T-helper 2 cell treated with Interferon-gamma antibody and Interleukin-4, amounts not matched to agents 5 μg/mL and 100 μg/mL, for 36 hours (primary cell): ENCODE measurements at places on chromosomes 1 and 21.

DNA sequence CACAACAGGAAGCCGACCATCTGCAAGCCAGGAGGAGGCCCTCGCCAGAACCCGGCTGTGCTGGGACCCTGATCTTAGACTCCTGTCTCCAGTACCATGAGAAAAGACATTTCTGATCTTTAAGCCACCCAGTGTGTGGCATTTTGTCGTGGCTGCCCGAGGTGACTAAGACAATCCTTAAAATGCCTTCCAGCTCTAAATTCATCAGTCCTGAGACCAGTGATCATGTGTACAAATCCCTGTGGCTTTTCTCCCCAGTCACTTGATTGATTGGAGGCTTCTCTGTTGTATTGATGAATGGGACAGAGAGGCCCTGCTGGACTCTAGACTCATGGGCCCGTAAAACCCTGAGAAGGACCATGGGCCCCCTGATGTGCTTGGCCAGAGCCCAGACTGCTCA, 36.1 kb downstream of the B3GALT5 start:
- DNase-seq = no peak

DNA sequence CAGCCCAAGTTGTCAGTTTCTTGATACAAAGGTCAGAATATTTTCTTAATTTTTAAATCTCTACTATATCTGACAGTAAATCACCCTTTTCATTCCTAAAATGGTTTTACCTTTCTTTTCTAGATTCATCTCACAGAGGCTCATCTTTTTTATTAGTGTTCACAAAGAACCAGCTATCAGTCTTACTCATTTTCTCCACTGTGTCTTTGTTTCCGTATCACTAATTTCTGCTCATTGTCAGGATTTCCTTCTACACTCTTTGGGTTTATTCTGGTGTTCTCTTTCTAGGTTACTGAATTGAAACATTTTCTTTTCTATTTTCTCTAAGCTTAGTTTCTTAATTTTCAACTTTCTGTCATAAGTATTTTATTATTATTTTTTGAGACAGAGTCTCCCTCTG, 8.7 kb downstream of the AGPAT3 start:
- DNase-seq = no peak

DNA sequence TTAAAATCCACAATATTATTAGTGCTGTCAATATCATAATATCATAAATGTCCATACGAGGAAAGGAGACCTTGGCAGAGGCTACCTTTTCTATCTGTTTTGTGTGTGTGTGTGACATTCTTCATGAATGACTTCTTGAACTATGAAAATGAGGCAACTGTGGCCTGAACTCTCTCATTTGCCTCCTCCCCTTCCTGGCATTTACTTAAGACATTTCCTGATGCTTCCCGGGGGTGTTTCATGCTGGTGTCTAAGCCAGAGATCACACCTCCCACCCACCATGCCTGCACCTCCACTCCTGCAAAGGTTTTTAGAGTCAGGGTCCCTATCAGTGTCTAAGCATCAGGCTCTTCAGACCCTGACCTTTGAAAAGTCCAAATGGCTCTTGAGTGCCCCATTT, 420.9 kb downstream of the KIF26B start:
- DNase-seq = no peak

GRCh38 chr1:93007941-93008577, 46.8 kb upstream of the DIPK1A start:
- DNase-seq = no peak

- no peak for DNase-seq
These were observed 22.7 kb upstream of the LRIF1 start for GRCh38 chr1:110986407-110986891.

DNA sequence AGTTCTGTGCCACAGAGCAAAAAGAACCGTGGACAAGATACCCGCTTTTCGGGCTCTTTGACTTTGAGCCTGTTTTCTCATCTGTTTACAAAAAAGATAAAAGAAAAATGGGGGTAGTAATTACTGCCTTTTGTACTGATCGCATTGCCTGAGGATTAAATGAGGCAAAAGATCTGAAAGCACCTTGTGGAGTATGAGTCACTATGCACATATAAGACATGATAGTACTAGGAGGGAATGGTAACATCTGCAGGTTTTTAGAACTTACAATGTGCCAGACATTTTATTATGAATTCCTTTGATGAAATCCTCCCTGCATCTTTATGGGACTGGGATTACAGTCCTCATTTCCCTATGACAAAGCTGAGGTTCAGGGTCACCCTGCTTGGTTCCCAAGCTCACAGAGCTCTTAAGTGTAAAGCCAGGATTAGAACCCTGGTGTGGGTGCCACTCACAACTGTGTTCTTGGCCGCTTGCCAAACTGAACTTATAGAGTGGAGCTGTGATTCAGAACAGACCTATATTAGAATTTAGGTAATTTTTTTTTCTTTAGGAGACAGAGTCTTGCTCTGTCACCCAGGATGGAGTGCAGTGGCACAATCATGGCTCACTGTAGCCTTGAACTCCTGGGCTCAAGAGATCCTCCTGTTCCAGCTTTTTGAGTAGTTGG, 1.8 kb downstream of the DISC1 start:
- no peak for DNase-seq

GRCh38 chr1:215529111-215529510, 38.0 kb upstream of the KCTD3 start:
- no peak for DNase-seq

DNA sequence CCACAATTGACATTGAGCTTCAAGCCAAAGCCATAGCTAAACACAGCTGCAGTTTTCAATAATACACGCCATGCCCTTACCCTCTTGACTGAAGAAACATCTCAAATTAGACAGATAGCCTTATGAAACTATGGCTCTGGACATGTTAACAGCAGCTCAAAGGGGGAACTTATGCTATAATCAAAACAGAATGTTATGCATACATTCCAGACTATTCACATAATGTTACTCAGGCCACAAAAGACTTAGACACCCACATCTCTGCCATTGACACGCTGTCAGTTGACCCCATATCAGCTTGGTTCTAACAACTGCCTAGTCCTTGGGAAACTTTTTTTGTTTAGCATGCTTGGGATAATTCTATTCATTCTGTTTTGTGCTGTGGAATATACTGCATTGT, 2.3 kb upstream of the NENF start:
- DNase-seq = no peak

GRCh38 chr1:243508943-243509342, 253.1 kb downstream of the SDCCAG8 start:
- no peak for DNase-seq

- DNase-seq = no peak
These were observed 116.8 kb downstream of the LRRC53 start for GRCh38 chr1:74395571-74395970.

GRCh38 chr1:106249365-106249764, 807.1 kb upstream of the PRMT6 start:
- DNase-seq = no peak

GRCh38 chr21:31255896-31256295, 88.2 kb downstream of the TIAM1 start:
- no peak for DNase-seq

DNA sequence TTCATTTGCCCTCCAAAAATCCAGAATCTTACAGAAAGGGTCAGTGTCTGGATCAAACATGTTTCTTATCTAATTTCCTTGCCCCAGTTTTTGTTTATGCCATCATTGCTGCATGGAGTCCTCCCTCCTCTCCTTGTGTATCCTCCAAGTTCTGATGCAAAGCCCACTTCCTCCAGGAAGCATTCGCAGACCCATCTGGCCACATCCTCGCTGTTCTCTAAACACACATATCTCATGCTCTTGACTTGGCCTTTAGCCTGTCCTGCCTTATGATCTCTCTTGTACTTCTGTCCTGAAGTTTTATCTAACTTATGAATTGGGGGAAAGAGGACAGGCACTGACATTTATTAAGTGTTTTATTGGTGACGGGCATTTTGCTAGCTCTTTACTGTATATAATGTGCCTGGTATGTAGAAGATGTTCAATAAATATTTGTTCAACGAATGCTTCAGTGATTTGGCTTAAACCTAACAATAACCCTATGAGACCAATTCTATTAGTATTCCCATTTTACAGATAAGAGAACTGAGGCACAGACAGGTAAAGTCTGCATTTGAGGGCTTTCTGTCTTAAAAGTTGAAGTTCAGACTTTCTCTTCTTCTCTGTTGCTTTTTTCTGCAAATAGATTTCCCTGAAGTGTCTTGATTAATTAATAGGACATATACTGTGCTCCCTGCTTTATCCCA, 19.2 kb upstream of the ID3 start:
- DNase-seq = no peak

DNA sequence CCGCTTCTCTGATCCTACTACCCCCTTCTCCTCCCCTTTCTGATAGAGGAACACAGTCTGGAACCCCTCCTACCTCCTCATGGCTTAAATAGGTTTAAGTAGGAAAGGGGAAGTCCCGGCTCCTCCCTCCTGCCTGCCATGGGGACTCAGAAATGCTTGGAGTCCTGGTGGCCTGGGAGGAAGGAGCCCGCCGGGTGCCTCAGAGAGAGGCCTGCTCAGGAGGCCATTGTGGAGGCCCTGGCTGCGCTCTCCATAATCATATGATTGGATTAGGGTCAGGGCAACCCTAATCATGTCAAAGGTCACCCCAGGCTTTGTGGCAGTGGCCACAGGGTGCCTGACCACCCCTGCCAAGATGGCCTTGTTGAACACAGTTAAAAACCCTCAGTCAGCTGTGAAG, 29.0 kb downstream of the WNT3A start:
- DNase-seq = no peak

DNA sequence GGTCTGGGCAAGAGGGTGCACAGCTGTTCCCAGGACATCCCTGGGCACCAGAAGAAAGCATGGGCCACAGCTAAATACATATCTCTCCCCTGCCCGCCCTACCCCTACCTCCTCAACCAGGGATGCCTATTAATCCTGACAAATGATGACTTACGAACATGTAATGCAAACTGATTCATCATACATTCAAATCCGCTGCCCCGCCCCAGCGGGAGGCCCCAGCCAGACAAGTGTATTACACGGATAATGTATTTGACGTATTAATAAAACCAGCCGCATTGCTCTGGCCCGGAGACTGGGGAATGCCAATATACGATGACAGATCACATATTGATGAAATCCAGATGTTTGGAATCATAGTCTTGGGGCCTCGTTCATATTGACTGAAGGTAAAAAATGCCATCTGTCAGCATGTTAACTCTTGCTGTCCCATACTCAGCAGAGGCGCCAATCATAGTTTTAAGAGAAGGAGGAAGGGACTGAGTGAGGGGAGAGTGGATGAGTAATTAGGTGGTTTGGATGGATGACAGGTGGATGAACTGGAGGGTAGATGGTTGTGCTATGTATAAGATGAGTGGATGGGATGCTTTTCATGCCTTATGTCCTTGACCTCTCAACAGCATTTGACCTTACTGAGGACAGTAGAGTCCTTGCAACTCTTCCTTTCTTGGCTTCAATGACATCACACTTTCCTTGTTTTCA, 68.2 kb downstream of the TMEM53 start:
- DNase-seq = no peak

DNA sequence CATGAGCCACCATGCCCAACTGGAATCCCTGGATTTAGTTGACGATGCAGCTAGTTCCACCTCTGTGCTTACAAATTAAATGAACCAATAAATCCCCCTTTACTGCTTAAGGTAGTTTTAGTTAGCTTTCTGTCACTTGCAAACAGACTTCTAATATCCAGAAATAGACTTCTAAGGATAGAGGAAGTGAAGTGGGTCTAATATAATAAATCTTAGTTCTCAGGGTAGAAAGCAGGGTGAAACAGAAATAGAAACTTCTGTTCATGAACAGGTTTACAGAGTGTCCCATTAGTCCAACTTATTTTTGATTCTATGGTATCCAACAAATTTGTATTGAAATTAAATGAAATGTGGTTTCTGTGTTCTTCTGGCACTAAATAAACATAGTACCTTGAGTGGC, 20.1 kb downstream of the BCAS2 start:
- DNase-seq = no peak

DNA sequence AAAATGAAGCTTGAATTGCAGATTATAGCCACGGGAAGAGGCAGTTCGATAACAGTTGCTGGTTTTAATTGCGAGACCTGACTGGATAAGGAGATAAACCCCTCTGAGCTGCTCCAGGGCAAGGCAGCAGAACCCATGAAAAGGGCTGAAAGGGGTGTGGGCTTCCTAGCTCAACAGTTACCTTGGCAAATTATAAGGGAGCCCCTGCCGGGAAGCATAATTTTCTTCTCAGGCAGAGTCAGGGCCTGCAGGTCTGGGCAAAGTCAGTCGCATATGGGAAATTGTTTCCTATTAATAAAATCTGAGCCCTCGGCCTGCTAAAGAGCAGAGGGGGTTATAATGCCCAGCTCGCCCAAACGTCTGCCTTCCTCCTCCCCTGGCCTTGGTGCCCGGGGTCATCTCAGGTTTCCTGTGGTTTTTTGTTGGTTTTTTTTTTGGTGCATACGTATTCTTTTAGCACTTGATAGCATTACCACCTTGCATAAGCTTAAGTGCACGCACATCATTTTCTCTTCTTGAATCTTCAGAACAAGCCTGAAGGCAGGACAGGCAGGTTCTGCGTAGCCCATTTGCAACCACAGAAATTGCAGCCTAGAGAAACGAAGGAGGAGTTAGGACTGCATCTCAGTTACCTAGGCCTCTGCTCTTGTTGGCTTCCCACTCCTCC, 33.9 kb upstream of the SELENON start:
- DNase-seq = no peak

DNA sequence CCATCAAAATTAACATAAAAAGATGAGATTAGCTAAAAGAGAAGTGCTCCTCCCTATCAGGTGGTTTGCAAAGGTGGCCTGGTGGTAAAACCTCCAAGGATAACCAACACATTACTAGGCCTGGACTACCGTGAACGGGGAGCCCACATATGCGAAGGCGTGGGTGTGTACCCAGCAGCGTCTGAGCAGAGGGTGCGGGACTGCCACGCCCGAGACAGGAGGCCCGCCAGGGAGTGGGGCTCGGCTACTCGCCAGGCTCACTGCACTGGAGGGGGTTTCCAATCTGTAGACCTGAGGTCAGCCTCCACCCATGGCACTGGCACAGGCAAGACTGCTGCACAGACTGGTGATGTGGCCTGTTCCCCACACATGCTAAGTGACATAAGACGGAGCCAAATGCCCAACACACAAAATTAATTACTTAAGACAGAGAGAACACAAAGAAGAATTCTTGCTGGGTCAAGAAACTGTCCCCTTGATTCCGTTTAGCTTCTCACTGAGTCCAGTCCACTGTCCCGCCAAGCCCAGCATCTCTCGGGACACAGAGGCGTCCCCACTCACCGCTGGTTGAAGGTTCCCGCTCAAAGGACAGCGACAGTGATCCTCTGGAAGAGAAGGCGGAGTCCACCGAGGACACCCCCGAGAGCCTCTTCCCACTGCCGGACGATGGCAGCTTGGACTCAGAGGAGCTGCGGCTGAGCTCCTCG, 23.4 kb downstream of the RIPK4 start:
- no peak for DNase-seq

- DNase-seq = no peak
These were observed 86.3 kb downstream of the LHX9 start for GRCh38 chr1:198003468-198003867.
